ENCODE measurements at places on chromosomes 11 and 22.

GRCh38 chr11:74694136-74694930 lies 36.9 kb downstream of the CHRDL2 start:
- no peak overlapping the region for H3K4me3 ChIP-seq
- DNase-seq, result no peak

- no peak for DNase-seq
- H3K36me3 ChIP-seq, result peaks cover 8% of the 10 kb centered on the region
- H3K4me1 ChIP-seq, result no peaks in the 10 kb centered on the region
- no peak overlapping the region for H3K4me3 ChIP-seq
- H3K27ac ChIP-seq, result no peak overlapping the region
- H3K27me3 ChIP-seq, result no peaks in the 10 kb centered on the region
Measured at GRCh38 chr11:34953955-34954354, 37.5 kb downstream of the PDHX start.

DNA sequence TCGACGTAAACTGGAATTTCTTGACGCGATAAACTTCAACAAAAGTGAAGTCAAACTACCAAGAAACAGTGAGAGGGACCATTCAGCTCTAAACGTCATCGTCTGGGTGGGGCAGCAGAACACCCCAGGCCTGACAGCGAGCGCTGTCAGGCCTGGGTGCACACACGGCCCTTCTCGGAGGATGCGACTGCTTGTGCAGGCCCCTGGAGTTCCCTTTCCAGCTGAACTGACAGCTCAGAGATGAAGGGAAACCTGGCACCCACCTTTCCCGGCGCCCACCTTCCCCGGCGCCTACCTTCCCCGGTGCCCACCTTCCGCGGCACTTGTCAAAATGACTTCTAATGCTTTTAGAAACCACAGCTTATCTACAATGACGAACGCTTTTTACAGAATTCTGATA lies 47.9 kb downstream of the CERK start:
- peaks cover 68% of the 10 kb centered on the region for H3K36me3 ChIP-seq
- no peaks in the 10 kb centered on the region for H3K27me3 ChIP-seq
- DNase-seq, result no peak
- peaks cover 44% of the 10 kb centered on the region for H3K4me1 ChIP-seq
- peak overlapping the region; percentile 85 for H3K27ac ChIP-seq

DNA sequence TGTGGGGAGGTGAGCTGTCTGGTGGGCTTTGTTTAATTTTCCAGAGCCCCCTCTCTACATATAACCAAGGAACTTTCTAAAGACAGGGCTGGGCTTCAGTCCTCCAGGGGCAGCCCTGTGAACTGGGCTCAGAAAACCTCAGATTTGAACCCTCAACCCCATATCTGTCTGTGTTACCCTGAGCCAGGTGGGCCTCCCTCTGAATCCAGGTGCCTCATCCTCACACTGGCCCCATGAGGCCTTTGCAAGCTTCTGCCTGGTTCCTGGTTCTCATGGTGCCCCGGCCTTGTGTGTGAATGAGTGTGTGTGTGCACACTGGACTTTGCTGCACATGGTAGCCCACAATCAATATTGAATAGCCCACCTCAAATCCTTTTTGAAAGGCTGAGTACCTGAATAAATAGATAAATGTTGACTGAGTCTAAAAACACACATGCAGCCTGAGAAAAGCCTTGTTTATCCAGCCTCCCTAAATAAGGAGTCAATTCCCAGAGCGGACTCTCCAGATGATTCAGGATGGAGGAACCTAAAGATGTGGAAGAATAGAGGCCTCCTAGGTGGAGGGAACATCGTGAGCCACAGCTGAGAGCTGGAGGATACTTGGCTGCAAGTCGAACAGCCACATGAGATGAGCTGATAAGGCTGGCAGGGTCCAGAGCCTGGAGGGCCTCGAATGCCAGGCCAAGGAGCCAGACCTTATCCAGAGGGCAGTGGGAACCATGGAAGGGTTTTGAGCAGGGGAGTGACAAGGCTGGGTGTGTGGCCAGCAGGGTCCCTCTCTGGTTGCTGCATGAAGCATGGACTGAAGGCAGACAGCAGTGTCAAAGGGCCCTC lies 28.1 kb upstream of the P2RY2 start:
- no peaks in the 10 kb centered on the region for H3K36me3 ChIP-seq
- peaks cover 32% of the 10 kb centered on the region for H3K4me1 ChIP-seq
- DNase-seq, result no peak
- H3K27ac ChIP-seq, result no peak overlapping the region
- no peaks in the 10 kb centered on the region for H3K27me3 ChIP-seq

- H3K27ac ChIP-seq, result no peak overlapping the region
- no peak overlapping the region for H3K4me3 ChIP-seq
- peak; percentile 26 for DNase-seq
- H3K36me3 ChIP-seq, result no peaks in the 10 kb centered on the region
- H3K27me3 ChIP-seq, result no peaks in the 10 kb centered on the region
Measured at GRCh38 chr22:49400136-49400940, 427.3 kb downstream of the BRD1 start.

- no peak for DNase-seq
- no peaks in the 10 kb centered on the region for H3K36me3 ChIP-seq
- H3K4me1 ChIP-seq, result no peaks in the 10 kb centered on the region
Measured at GRCh38 chr11:116466801-116467200, 306.0 kb downstream of the BUD13 start.

DNA sequence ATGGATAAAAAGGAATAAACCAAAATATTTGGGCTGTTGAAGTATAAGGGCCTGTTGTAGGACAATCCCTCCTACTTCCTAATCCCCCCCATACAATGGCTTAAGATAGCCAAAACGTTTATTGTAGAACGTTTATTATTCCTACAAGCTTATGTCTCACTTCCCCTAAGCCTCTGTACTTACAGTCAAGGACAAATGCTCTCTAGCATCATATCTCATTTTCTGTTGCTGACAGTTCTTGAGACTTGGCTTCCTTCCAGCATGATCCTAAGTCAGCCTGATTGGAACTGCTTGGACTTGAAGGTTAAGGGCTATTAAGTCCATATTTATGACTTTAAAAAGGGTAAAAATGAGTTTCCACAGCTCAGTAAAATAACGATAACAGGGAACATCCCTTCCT lies 8.8 kb downstream of the MISFA start:
- no peaks in the 10 kb centered on the region for H3K4me1 ChIP-seq
- no peak overlapping the region for H3K27ac ChIP-seq
- no peak overlapping the region for H3K4me3 ChIP-seq
- H3K27me3 ChIP-seq, result no peaks in the 10 kb centered on the region
- peaks cover 35% of the 10 kb centered on the region for H3K36me3 ChIP-seq
- DNase-seq, result no peak

- H3K27ac ChIP-seq, result no peak overlapping the region
- H3K36me3 ChIP-seq, result no peaks in the 10 kb centered on the region
- no peaks in the 10 kb centered on the region for H3K27me3 ChIP-seq
- peaks cover 73% of the 10 kb centered on the region for H3K4me1 ChIP-seq
- DNase-seq, result no peak
Measured at GRCh38 chr11:126336138-126336541, 19.3 kb upstream of the ST3GAL4 start.

DNA sequence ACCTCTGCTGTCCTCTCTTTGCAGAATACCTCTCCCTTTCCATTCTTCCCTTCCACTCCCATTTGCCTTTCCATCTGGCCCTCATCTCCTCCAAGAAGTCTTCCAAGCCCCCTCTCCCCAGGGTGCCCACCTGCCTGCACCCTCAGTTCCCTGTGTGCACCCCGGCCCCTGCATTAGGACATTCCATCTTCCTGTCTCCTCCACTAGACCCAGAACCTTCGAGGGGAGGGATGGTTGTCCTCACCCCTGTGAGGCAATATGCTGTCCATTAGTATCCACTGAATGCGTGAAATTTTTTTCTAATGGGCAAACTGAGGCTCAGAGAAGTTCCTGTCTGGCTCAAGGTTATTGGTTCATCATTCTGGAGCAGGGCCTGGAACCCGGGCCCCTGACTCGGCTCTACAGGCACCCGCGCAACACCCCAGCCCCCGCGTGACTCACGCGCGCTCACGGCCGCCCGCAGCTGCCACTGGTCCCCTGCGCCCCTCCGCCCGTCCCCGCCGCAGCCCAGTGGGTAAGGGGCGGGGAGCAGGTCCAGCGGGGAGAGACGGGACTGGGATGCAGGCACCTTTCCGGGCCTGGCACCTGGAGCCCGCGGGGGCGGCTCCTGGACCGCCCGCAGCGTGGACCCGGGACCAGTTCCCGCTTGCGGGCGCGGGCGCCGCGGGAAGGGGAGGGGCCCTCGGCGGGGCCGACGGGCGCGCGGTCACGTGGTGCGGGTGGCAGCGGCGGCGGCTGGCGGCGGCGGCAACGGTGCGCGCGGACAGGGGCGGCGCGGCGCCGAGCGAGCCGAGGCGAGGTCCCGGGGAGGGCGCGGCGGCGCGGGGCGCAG lies 7.0 kb downstream of the SEPTIN3 start:
- no peaks in the 10 kb centered on the region for H3K36me3 ChIP-seq
- H3K4me3 ChIP-seq, result peak overlapping the region; percentile 50
- peaks cover 4% of the 10 kb centered on the region for H3K27me3 ChIP-seq
- no peak for DNase-seq
- no peaks in the 10 kb centered on the region for H3K4me1 ChIP-seq
- H3K27ac ChIP-seq, result no peak overlapping the region

DNA sequence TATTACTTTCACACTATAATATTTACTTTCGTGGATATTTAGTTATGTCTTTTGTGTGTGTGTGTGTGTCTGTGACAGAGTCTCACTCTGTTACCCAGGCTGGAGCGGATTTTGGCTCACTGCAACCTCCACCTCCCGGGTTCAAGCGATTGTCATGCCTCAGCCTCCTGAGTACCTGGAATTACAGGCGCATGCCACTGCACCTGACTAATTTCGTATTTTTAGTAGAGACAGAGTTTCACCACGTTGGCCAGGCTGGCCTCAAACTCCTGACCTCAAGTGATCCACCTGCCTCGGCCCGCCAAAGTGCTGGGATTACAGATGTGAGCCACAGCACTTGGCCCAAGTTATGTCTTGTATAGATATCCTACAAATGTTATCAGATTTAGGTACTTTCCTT lies 9.9 kb downstream of the PISD start:
- H3K36me3 ChIP-seq, result peaks cover 23% of the 10 kb centered on the region
- no peaks in the 10 kb centered on the region for H3K4me1 ChIP-seq

- DNase-seq, result no peak
- H3K4me1 ChIP-seq, result no peaks in the 10 kb centered on the region
- no peaks in the 10 kb centered on the region for H3K36me3 ChIP-seq
- no peaks in the 10 kb centered on the region for H3K27me3 ChIP-seq
Measured at GRCh38 chr11:97717922-97718321, 1302.8 kb upstream of the CNTN5 start.

GRCh38 chr22:47775686-47776085 lies 1013.2 kb downstream of the TBC1D22A start:
- no peaks in the 10 kb centered on the region for H3K36me3 ChIP-seq
- no peaks in the 10 kb centered on the region for H3K4me1 ChIP-seq
- H3K4me3 ChIP-seq, result no peak overlapping the region
- DNase-seq, result no peak
- no peaks in the 10 kb centered on the region for H3K27me3 ChIP-seq
- no peak overlapping the region for H3K27ac ChIP-seq

GRCh38 chr11:46363455-46364005 lies 16.3 kb downstream of the DGKZ start:
- peak; percentile 74 for DNase-seq
- H3K4me1 ChIP-seq, result peaks cover 5% of the 10 kb centered on the region
- H3K27me3 ChIP-seq, result no peaks in the 10 kb centered on the region
- H3K4me3 ChIP-seq, result peak overlapping the region; percentile 6

DNA sequence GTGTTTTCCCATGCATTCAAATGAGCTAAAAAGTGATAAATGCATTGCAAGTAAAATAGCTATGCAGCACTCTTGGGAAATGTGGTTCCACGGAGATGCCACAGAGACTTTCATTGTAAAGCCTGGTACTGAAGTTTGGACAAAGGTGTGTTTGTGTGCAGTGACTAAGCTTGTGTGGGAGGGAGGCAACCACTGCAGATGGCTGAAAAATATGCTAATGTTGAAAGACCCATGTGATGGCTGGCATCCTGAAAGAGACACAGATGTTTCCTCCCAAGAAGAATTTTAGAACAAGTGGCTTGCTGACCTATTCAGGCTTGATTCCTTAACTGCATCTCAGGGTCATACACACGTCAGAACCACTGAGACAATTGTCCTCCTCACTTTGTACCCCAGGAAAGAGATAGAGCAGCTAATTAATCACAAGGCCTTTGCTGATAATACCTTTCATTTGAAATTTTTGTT lies 73.8 kb downstream of the FAM76B start:
- H3K27me3 ChIP-seq, result no peaks in the 10 kb centered on the region
- H3K4me3 ChIP-seq, result no peak overlapping the region
- H3K36me3 ChIP-seq, result no peaks in the 10 kb centered on the region
- H3K4me1 ChIP-seq, result no peaks in the 10 kb centered on the region

DNA sequence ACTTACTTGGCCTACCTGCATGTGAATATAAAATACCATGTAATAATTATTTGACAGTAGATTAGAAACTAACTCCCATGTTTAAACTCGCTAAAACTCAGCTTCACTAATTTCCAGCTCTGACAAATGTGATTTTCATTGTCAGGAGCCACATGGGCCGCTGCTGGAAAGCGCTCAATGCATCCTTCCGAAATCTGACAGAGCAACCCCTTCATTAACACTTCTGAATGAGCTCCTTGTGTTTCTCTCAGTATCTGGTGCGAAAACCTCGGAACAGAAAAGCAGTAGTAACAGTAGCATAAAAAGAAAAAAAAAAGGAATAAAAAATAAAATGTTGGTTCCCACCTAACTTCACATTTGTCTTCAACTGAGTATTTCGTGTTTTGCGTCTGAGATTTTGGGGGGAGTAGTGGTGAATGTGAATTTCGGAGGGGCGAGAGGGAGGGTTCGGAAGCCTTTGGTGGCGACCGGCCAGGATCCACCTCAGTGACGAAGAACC lies 710 bp downstream of the MTCH2 start:
- peak overlapping the region; percentile 92 for H3K27ac ChIP-seq
- H3K36me3 ChIP-seq, result peaks cover 16% of the 10 kb centered on the region
- H3K4me1 ChIP-seq, result peaks cover 20% of the 10 kb centered on the region
- H3K4me3 ChIP-seq, result peak overlapping the region; percentile 84
- no peaks in the 10 kb centered on the region for H3K27me3 ChIP-seq

DNA sequence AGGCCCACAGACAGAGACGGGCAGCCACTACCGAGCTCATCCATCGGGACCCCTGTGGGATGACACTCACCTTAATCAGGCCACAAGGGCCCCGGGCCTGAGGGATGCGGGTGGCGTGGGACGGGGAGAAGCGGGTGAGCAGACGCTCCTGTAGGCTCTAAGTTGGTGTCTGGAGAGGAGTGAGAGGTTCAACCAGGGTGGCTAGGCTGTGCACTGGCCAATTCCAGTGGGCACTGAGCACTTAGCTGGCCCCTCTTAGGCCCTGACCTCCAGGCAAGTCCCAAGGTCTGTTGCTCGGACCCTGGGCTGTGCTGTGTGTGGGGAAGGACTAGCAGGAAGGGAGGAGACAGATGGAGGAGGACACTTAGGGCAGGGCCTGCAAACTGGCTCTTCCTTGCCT lies 139.3 kb downstream of the ST3GAL4 start:
- no peak overlapping the region for H3K4me3 ChIP-seq
- H3K36me3 ChIP-seq, result no peaks in the 10 kb centered on the region
- H3K4me1 ChIP-seq, result no peaks in the 10 kb centered on the region

GRCh38 chr11:131767421-131767820 lies 397.0 kb downstream of the NTM start:
- H3K4me1 ChIP-seq, result no peaks in the 10 kb centered on the region
- no peaks in the 10 kb centered on the region for H3K36me3 ChIP-seq
- H3K4me3 ChIP-seq, result no peak overlapping the region
- DNase-seq, result no peak

GRCh38 chr11:35083181-35083430 lies 55.9 kb upstream of the CD44 start:
- no peaks in the 10 kb centered on the region for H3K4me1 ChIP-seq
- no peaks in the 10 kb centered on the region for H3K27me3 ChIP-seq
- DNase-seq, result no peak
- peak overlapping the region; percentile 55 for H3K27ac ChIP-seq
- H3K4me3 ChIP-seq, result no peak overlapping the region
